ENCODE measurements at places on chromosomes 5 and 9. TPM values are rescaled to one million over a fixed set of nuclear protein-coding genes. Genes with fewer than 3 reads are reported as not detected.

- DNase-seq: no peak
These were observed 1.3 kb upstream of the EBF1 start for GRCh38 chr5:159100782-159101646.

DNA sequence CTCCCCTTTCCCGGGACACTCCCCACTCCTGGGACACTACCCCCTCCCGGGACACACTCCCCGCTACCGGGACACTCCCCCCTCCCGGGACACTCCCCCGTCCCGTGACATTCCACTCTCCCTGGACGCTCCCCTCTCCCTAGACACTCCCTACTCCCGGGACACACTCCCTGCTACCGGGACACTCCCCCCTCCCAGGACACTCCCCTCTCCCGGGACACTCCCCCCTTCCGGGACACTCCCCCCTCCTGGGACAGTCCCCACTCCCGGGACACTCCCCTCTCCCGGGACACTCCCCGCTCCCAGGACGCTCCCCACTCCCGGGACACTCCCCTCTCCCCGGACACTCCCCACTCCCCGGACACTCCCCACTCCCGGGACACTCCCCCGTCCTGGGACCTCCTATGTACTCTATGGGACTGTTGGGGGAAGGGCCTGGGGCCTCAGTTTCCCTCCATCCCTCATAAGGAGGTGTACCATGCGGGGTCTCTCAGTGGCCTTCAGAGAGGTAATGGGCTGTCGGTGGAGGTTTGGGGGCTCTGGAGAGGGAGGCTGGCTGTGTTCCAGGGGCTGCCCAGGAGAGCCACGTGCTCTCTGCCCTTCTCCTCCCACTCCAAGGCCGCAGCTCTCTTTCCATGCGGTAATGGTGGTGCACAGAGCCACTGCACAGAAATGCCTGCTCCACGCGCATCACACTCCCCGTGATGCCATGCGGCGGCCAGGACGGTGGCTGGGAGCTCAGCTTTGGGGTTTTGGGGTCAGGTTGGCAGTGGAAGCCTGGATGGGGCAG lies 96.2 kb downstream of the RXRA start:
- DNase-seq: no peak

- no peak for DNase-seq
These were observed 65.6 kb upstream of the TRIO start for GRCh38 chr5:14077501-14077900.

GRCh38 chr9:130997925-130998596 lies 10.9 kb upstream of the LAMC3 start:
- DNase-seq: no peak

DNA sequence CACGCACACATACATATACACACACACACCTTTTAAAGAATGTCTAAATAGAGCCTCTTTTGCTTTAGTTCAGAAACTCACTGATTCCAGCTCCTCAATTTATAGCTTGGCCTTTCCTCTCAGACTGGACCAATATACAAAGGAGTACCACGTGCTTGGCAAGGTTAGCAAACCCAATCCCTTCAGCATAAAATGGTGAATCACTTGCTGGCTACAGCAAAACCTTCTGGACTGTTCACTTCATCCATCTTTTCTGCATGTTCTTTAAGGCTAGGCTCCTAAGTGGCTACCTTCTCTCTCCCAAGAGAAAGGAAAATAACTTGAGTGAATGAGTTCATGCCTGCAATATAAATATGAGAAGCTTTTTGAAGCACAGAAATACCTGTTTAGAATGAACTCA lies 109.7 kb downstream of the LPAR1 start:
- no peak for DNase-seq

GRCh38 chr5:68406767-68407241 lies 191.2 kb downstream of the PIK3R1 start:
- peak; percentile 23 for DNase-seq

HMMR gene
- total RNA-seq: 0.54 TPM

DNA sequence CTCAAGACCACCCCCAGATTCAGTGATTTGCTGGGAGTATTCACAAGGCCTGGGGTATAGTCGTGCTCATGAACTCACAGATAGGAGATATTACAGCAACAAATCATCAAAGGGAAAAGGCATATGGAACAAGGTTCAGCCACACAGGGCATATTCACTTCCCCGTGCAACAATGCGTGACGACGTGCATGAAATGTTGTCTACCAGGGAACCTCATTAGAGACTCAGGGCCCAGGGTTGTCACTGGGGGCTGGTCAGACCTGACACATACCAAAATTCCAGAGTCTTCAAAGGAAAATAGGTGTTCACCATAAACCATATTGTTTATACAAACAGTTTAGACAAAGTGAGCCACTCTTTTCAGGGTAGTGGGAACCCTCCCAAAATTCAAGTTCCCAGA lies 212.4 kb downstream of the RFK start:
- DNase-seq: no peak

- DNase-seq: no peak
These were observed 200.5 kb downstream of the EBF1 start for GRCh38 chr5:158899211-158899610.

- no peak for DNase-seq
These were observed 41.9 kb downstream of the CD180 start for GRCh38 chr5:67154556-67155206.

ZNF474 gene
- total RNA-seq: 3.2 TPM

DNA sequence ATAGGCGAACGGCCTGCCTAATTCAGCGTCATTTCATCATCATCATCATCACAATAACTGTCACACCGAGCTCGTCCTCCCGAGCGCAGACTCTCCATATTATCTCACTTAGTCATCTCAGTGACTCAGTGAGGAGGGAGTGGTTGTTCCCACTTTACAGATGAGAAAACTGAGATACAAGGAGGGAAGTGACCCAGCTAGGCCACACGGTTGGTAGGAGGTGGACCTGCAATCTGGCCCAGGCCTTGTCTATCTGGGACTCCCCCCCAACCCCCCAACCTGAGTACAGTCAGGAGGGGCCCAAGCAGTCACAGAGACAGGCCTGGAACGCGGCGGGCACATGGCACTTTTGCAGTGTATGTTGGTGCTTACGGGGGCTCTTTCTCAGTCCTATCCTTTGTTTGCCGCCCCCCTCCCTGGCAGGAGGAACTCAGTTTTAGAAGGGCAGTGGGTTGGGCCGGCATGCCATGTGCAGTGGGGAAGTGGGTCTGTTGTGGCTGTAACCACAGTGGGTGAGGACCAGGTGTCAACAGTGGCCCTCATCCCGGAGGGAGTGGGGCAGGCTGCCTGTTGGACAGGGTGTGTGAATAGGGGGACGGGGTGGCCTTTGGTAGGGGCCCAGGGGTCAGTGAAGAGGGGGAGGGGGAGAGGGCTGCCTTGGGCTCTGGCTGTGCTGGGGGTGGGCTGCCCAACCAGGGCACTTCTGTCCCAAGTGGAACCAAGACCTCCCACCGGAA lies 1.7 kb upstream of the RXRA start:
- DNase-seq: peak; percentile 57

TOMM5 gene
- 49.0 TPM for total RNA-seq

DNA sequence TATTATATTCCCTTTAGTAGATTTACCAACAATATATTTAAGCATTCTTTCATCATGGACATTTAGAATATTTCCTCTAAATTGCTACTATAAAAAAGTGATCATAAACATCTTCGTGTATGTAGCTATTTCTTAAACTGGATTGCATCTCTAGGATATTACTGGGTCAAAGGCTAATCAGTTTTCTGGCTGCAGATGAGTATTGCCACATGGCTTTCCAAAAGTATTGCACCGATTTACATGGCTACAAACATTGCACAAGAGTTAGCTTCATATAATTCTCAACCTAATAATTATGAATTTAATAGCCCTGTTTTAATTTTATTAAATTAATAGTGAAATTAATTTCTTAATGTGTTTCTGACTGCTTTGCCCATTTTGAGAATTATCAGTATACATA lies 183.4 kb downstream of the DMRT2 start:
- DNase-seq: no peak

- DNase-seq: no peak
These were observed 422.9 kb downstream of the DTWD2 start for GRCh38 chr5:118565335-118565971.

- no peak for DNase-seq
These were observed at the start of gene PAEP for GRCh38 chr9:135561391-135562234. PAEP (plus strand) TSS chr9:135561756.

DNA sequence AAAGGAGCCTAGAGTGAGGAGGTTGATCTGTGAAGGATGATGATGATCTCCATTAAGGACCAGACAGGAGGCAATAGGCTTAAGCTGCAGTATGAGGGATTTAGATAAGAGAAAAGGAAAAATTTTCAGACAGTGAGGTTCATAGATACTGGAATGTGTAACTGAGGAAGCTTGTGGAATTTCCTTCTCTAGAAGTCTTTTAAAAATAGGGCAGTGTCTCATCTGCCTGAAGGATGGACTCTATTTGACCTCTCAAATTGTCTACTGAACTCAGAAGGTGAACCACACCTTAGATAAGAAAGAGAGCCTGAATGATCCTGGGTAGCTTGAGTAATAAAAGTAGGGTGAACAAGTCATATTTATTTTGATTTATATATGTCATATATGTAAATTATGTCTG lies 148.2 kb upstream of the CDKN2B start:
- no peak for DNase-seq

DNA sequence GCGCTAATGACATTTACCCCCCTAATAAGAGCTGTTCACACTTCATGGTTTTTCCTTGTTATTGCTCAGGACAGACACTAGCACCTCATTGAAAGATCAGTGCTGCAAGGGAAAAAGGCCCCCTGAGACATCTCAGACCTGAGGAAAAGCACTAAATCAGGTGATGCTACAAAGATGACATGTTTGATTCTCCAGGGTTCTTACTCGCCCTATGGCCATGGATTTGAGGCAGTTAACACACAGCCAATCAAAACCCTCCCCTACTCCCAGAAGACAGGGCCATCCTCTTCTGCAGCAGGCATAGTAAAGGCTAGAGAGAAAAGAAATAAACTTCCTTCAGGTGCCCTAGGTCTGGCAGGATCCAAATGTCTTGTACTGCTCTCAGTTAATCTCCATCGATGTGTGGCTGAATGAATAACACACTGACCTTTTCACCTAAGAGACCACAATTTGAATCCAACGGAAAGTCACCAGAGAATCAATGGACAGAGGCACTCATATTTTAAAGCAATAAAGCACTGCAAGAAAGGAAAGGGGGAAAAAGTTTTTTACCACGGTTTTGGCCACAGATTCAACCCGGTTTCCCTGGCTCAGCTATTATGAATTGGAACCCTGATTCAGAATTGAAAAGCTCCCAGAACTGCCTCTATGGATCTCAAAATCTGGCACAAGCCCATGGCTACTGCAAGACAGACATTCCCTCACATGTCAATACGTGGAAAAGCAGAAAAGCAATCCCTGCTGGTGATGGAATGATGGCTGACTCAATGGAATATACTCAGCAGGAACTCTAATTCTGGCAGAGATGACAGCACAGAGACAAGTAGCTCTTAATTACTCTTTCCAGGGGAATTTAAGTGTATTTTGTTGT lies 329.5 kb downstream of the BNC2 start:
- no peak for DNase-seq

CDH9 gene
- 2.7 TPM for total RNA-seq

DNA sequence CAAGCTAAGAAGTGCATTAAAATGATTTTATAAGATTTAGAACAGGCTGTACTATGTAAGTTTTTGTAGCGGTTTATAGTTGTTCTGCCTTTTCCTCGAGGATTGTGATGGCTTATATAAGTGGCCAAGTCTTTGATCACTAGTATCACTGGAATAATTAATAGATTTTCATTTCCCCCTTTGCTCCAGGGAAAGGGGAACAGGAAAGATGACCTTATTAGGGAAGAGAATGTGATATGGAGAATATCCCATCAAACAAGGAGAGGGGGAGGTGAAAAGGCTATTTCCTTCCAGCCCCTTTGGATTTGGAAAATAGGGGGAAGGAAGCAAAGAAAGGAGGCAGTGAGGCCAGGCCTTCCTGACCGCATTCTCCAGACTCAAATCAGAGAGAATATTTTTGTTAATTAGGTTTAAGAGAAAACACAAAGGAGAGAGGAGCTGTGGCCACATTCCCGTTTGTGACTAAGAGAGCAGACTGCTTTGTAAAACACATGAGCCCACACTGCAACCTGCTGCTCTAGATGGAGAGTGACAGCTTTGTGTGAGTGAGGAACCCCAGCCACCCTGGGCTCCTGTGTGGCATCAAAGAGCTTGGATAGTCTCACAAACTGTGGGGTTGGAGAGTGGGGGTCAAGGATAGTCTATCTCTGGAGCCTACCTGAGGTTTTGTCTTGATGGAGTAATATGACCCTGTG lies 359.5 kb downstream of the DTWD2 start:
- no peak for DNase-seq

C6 gene
- not detected for total RNA-seq

MINAR2 gene
- total RNA-seq: not detected

TDRD7 gene
- 5.4 TPM for total RNA-seq

GRCh38 chr9:128677794-128678193 lies 11.2 kb upstream of the SET start:
- no peak for DNase-seq

DNA sequence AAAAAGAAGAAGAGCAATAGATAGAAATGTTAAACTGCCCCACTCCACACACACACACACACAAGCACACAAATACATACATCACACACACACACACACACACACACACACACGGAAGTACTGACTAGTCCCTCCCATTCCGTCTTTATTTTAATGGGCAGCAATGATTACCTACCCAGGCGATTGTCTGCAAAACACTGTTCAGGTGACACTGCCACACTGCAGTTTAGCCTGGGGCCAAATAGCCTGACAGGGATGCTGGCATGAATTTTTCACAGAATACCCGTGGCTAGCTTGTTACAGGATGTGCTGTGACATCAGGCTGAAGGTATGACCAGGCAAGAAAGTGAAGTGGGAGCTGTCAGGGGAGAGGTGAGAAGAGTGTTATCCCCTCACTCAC lies 86.9 kb downstream of the FRMD3 start:
- no peak for DNase-seq

CXCL14 gene
- total RNA-seq: under 0.01 TPM

CARTPT gene
- not detected for total RNA-seq

GRCh38 chr5:181044662-181045305 lies 4.7 kb downstream of the BTNL9 start:
- DNase-seq: no peak

GRCh38 chr9:88829276-88829675 lies 162.0 kb upstream of the S1PR3 start:
- no peak for DNase-seq

- no peak for DNase-seq
These were observed 127.8 kb upstream of the FBN2 start for GRCh38 chr5:128665747-128666355.

- DNase-seq: no peak
These were observed 432.6 kb downstream of the CYLC2 start for GRCh38 chr9:103427696-103428095.

GRCh38 chr5:105501315-105501714 lies 1938.7 kb upstream of the NUDT12 start:
- DNase-seq: no peak

DNA sequence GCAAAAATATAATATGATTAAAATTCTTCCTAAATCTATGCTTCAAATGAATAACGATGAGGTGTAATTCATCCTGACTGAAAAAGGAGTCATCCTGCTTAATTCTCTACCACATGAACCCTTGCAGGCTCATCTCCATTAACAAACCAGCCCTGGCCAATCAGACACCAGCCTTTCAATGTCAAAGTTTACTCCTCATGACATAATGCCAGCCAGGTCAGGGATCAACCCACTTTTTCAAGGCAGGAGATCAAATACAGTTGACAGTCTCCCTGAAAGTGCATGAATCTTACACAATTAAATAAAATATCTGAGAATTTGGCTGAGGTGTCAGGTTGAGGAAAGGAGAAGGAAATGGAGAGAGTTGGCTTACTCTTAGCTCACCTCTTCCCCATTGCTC lies 7.0 kb downstream of the GRIN3A start:
- DNase-seq: no peak

All from hematopoietic multipotent progenitor cell (in vitro differentiated cells).